ENCODE measurements at places on chromosomes 16 and 17.

- peak; percentile 8 for DNase-seq
Observed at GRCh38 chr16:51648526-51648925, 497.5 kb upstream of the SALL1 start.

GRCh38 chr16:3234543-3234856 lies 458 bp downstream of the ZNF200 start:
- DNase-seq, result no peak

DNA sequence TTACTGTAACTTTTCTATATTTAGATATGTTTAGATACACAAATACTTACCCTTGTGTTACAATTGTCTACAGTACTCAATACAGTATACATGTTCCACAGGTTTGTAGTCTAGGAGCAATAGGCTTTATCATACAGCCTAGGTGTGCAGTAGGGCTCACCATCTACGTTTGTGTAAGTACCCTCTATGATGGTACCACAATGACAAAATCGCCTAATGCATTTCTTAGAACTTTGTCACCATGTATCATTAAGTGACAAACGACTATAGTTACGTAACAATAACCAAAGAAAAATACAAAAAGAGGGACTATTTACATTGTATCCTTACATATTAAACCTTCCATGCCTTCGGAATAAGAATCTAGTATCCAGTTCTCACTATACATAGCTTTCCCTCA lies 8.0 kb downstream of the STAT5B start:
- DNase-seq, result no peak

GRCh38 chr17:50208611-50209061 lies 7.2 kb upstream of the COL1A1 start:
- DNase-seq, result no peak

- DNase-seq, result no peak
Observed at GRCh38 chr17:56890390-56890789, 23.5 kb downstream of the TRIM25 start.

DNA sequence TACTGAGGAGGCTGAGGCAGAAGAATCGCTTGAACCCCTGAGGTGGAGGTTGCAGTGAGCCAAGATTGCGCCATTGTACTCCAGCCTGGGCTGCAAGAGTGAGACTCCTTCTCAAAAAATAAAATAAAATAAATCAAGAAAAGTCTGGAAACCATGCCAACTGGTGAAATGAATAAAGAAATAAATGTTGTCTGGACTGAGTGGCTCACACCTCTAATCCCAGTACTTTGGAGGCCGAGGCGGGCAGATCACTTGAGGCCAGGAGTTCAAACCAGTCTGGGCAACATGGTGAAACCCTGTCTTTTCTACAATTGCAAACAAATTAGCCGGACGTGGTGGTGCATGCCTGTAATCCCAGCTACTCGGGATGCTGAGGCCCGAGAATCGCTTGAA lies 744 bp upstream of the LRRC37A3 start:
- peak; percentile 46 for DNase-seq

DNA sequence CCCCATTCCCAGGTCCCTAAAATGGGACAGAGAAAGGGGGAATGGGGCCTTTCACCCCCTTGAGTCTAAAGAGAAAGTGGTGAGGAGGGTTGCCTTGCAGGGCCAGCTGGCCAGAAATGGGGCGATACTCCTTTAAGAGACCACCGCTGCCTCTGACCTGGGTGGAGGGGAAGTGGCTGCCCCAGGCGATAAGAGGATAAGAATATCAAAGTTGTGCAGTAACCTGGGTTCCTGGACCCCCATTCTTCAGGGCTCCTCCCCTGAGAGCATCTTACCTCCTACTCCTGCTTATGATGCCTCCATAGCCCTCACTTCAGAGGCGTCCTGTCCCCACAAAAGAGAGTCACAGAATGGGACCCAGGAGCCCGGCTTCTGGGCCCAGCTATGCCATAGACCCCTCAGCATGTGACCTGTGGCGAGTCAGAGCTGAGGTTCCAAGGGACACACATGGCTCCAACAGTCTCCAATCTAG lies 5.2 kb upstream of the TSPOAP1 start:
- DNase-seq, result no peak

- DNase-seq, result peak; percentile 92
Observed at GRCh38 chr16:68229431-68230175, 6.3 kb downstream of the ESRP2 start.

GRCh38 chr17:81169870-81170309 lies 3.9 kb upstream of the AATK start:
- no peak for DNase-seq

DNA sequence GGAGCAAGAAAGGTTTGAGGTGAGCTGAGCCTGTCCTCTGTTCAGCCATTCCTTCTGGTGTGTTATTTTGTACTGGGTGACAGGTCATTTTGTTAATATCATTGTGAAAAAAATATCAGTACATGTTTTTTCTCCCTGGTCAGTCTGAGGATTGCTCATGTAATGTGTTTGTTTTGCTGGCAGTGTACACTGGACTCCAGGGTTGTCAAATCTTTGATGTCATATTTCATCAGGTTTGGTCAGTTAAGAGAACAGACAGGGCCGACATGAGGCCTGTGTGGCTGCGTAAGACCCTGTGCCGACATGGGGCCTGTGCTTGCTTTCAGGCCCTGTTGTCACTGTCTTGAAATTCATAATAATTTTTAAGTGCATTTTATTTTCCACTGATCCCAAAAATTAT lies 22.5 kb downstream of the CLUAP1 start:
- no peak for DNase-seq

GRCh38 chr16:89037261-89038152 lies 56.1 kb upstream of the ACSF3 start:
- peak; percentile 64 for DNase-seq

GRCh38 chr16:4661661-4662060 lies 31.7 kb upstream of the NUDT16L1 start:
- no peak for DNase-seq

DNA sequence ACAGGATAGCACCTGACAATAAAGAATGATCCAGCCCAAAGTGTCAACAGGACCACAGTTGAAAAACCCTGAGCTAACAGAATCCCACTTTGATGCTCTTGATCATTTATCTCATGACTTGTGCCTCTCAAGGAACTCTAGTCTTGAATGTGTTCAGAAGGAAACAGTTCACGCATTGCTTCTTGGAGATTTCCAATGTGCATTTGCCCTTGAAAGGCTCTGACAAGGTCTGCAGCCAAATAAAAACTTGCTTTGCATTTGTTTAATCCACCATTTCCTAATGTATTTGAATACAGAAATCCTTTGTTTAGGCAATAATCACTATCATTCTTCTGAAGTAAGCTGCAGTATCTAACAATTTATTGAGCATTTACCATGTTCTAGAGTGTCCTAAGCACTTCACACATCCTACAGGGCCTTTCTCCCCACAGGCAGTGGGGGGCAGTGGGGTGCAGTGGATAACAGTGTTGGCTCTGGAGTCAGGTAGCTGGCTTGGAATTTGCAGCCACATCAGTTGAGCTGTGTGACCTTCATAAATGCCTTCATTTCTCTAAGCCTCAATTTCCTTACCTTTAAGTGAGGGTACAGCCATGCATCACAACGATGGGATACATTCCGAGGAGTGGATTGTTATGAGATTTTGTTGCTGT lies 239.7 kb downstream of the XYLT1 start:
- no peak for DNase-seq

- no peak for DNase-seq
Observed at GRCh38 chr17:48445248-48445620, 15.2 kb upstream of the SKAP1 start.

GRCh38 chr16:8720967-8721308 lies 46.5 kb downstream of the ABAT start:
- DNase-seq, result no peak

- no peak for DNase-seq
Observed at GRCh38 chr16:29809850-29810698, 1.9 kb upstream of the PRRT2 start.

GRCh38 chr17:45686250-45686649 lies 97.9 kb upstream of the CRHR1 start:
- DNase-seq, result no peak

DNA sequence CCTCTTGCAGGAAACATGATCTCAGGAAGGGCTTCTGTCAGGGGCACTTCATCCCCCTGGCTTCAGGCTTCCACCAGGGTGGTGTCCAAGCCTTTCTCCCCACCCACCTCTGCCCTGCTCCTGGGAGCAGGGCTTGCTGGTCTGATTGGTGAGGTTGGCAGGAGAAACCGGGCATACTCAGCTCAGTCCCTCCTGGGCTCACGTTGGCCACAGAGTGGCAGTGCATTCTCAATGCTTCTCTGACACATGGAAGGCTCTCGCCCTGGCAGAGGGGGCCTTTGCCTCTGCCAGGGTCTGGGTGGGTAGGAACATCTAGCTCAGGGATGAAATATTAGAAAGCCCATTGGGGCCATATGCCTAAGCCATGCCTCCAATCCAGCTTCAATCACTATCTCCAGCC lies 142.8 kb downstream of the AXIN2 start:
- no peak for DNase-seq

DNA sequence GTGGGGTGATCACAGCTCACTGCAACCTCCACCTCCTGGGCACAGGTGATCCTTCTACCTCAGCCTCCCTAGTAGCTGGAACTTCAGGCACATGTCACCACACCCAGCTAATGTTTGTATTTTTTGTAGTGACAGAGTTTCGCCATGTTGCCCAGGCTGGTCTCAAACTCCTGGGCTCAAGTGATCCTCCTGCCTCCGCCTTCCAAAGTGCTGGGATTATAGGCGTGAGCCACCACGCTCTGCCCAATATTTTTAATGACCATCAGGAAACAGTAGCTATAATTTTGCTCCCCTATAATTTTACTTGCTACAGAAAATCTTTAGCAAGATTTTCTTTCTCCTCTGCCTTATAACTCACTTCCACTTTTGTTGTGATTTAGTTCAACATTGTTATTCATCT lies 29.7 kb upstream of the APPBP2 start:
- no peak for DNase-seq

GRCh38 chr17:50480854-50481490 lies 2.3 kb downstream of the RSAD1 start:
- no peak for DNase-seq

DNA sequence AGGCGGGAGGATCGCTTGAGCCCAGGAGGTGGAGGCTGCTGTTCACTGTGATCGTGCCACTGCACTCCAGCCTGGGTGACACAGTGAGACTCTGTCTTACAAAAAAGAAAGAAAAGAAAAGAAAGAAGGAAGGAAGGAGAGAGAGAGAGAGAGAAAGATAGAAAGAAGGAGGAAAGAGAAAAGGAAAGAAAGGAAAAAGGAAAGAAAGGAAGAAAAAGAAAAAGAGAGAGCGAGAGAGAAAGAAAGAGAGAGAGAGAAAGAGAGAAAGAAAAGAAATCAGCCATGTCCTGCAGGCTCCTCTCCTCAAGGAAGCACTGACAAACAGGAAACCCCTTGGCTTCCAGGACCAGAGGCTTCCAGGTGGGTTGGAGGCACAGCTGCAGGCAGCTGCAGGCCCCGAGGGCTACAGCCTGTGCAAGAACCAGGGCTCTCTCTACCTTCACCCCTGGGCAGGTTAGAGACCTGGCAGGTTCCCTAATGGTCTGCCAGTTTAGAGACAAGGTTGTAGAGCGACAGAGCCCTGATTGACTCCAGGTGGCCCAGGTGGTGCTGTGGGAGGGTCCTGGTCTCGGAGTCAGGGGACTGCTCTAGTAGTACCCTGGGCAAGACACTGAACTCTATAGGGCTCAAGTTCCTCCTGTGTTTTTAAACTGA lies 53.8 kb downstream of the PECAM1 start:
- DNase-seq, result no peak

DNA sequence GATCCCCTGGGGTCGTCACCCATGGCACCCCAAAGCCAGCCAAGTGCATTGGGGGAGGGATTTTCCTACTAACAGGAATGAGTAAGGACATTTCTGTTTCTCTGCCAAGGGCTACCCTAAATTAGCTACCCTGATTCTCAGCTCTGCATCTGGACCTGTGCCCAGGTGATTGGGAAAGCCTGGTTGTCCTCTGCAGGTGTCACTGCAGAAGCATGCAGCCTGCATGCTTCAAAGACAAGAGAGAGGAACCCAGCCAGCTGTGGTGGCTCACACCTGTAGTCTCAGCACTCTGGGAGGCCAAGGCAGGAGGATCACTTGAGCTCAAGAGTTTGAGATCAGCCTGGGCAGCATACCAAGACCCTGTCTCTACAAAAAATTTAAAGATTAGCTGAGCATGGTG lies 19.6 kb downstream of the BEAN1 start:
- DNase-seq, result no peak

GRCh38 chr16:13856398-13856797 lies 63.6 kb upstream of the ERCC4 start:
- no peak for DNase-seq

DNA sequence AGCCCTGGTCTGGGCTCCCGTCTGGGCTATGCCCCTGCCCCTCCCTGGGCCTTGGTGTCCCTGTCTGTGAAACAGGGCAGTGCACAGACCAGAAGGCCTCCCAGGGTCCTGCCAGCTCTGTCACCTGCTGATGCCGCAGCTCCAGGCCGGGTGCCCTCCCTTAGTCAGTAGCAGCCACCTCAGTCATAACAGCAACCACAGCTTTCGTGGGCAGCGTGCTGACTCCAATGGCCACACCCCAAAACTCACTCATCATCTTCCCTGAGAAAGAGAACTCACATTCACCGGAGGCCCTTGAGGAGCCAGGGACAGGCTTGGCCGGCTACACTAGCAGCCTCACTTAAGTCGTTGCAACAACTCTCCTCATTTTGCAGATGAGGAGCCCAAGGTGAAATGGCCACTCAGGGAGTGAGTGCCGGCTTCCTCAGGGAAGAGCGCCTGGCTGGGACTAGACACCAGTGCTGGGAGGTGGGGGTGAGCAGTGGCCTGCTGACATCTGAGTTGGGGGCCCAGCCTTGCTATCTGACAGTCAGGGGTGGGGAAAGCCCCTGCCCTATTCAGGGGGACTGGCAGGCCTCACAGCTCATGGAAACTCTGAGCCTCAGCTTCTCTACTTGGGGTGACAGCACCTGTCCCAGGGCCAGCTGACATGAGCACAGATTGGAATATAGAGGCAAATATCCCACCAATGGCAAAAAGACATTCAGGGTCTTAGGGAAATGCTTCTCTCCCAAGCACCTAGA lies 22.6 kb downstream of the SLC5A10 start:
- no peak for DNase-seq
